KG1 (cell line): ENCODE measurements at places on chromosomes 4 and X.

DNA sequence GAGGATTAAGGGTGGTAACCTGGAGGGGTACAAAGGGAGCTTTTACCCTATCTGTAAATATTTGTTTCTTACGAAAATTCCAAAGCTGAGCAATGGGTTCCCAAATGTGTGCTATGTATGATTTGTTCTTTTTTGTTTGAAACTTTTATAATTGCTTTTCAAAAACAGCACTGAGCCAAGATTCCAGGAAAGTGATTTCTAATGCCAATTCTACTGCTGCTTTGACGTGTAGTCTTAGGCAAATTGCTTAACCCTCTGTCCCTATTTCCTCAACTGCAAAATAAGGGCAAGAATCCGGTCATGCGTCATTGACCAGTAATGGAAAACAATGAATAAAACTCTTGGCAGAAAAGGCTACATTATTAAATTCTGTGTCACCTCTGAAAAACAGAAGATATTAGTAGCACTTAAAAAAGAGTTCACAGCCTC lies 454.7 kb downstream of the IL15 start:
- no peak for DNase-seq

GRCh38 chr4:186061921-186062320 lies 7.0 kb upstream of the TLR3 start:
- no peak for DNase-seq

DNA sequence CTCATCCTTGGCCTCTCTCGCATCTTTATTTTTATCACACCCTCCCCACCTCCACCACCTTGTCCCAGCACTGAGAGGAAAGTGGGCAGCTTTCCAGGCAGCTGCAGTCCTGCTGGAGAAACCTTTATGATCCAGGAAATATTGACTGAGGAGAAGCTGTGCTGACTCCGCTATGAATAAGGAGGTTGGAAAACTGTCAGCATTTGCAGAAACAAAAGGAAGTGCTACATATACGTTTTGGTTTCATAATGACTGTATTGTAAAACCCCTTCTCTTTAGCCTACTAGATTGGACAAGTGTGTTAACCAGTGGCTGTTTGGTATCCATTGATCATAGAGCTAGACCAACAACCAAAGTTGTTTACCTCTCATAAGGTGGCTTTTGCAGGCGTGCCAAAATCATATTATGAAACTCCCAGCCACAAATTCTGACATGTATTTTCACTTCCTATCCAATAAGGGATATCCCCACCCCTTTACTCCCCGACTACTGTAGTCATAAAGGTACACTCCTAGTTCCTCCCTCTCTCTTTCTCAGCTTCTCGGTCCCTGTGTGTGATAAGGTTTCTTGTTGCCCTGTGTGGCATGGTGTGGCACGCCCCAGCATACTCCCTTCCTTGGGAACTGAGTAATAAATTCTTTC lies 88.4 kb downstream of the GPR143 start:
- DNase-seq = no peak

GRCh38 chr4:75880278-75880677 lies 22.0 kb downstream of the PPEF2 start:
- no peak for DNase-seq

DNA sequence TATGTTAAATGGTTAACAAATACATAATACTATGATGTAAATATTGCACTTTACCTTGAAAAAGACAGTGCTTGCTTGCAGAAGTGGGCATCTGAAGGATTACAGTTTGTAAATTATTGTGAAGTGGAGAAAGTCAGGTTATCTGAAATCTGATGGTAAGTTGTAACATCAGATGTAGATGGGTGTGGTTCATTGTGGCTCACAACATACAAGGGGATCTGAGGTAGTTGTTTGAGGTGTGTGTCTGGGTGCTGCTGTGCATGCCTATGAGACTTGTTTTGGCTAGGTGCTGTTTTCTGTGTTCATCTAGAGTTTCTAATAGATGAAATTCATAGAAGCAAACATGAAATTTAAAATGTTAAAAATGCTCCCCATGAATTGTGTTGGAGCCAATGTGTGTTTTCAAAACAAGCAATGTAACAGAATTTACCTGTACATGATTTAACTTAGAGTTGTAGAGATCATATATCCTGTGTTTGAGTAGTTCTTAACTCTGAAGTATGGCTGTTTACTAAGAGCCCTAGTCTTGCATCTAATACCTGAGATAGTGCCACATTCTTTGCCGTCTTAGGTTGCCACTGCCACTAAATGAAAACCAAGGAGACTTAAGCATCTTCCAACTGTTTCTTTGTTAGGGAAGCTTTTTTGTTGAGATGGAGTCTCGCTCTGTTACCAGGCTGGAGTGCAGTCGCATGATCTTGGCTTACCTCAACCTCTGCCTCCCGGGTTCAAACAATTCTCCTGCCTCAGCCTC lies 11.9 kb upstream of the NDUFC1 start:
- no peak for DNase-seq

GRCh38 chr4:156571146-156571545 lies 400.5 kb downstream of the PDGFC start:
- DNase-seq = no peak

DNA sequence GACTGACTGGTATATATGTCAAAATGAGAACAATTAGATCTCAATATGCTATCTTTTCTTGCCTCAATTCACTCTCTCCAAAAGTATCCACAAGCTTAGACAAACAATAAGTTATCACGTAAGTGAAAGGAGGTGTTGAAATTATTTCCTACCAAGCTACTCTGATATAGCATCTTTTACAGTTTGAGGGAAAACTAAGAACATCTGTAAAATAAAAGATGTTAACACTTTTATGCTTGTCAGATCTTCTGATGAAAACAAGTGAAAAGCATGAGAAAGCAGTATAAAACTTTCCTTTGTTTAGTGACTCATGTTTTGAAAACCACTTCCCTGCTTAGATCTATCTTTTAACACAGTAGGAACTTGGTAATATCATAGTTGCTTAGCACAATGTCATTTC lies 8.4 kb upstream of the MAB21L2 start:
- DNase-seq = no peak

GRCh38 chr4:836750-837301 lies 10.9 kb upstream of the CPLX1 start:
- no peak for DNase-seq

DNA sequence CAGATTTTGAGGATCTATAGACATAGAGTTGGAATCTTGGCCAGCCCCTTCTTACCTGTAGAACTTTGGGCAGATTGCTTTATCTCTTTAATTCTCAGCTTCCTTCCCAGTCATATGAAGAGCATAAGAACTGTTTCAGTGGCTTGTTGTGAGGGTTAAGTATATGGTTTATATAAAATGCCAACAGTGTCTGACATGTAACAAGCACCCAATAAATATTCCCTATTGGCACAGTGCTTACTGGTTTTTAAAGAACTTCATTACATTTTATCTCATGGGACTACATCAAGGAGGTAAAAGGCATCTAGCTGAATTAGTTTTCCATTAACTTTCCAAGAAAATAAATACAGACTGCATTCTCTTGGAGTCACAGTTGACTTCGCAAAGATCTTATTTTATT lies 106.7 kb upstream of the LIMCH1 start:
- no peak for DNase-seq
